Activated CD4-positive, alpha-beta T cell treated with anti-CD3 and anti-CD28 coated beads, Interleukin-2, amount 10 ng/mL, durations not matched to agents 24 days and 14 days (primary cell): ENCODE measurements at places on chromosomes 16 and 17.
A peak's percentile ranks its signal among the peaks of the same experiment; 100 is the strongest.

DNA sequence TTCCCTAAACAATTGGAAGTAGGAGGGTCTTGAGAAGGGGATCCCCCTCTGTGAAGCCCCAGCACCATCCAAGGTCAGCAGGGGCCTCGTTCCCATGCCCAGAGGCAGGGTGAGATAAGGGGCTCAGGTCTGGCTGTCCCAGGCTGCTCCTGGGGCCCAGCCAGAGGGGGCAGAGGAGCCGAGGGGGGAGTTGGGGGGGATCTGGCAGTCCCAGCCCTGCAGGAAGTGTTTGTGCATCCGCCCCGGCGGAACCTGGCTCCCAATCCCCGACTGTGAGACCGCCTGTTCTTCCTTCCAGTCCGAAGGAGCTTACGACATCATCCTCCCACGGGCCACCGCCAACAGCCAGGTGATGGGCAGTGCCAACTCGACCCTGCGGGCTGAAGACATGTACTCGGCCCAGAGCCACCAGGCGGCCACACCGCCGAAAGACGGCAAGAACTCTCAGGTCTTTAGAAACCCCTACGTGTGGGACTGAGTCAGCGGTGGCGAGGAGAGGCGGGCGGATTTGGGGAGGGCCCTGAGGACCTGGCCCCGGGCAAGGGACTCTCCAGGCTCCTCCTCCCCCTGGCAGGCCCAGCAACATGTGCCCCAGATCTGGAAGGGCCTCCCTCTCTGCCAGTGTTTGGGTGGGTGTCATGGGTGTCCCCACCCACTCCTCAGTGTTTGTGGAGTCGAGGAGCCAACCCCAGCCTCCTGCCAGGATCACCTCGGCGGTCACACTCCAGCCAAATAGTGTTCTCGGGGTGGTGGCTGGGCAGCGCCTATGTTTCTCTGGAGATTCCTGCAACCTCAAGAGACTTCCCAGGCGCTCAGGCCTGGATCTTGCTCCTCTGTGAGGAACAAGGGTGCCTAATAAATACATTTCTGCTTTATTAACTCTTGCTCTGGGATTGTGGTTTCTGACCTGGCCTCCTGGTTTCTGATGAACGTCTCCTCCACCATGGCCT lies 14.9 kb downstream of the GPRC5C start:
- DNase-seq: peak; percentile 55

GRCh38 chr16:28001184-28001583 lies 62.3 kb downstream of the GSG1L start:
- DNase-seq: no peak

DNA sequence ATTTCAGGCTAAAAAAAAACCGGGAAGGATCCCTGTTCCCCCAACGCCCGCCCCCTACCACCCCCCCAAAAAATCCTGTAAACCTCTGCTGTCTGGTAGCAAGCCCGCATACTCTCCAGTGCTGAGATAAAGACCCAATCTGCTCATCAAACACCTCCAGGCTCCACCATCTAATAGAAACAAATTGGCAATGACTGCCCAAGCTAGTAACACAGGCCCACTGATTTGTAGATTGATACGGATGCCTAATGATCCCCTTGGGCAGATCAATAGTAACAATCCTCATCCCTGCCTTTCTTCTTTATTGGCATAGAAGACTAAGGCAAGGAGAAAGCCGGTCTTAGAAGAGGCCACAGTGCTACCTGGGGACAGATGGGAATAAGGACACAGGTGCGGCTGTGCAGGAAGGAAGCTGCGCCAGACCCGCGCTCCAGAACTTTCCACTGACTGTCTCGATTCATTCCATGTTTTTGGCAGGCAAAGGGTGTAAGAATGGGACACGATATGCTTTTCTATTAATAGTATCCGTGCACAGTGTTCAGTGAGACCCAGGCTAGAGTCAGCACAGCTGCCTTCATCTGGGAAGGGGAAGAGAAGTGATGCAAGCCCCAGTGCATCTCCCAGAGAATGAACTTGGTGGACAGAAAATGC lies 407.6 kb upstream of the PSMD7 start:
- DNase-seq: no peak

- DNase-seq: no peak
Measured at GRCh38 chr16:78871241-78871640, 729.3 kb downstream of the MAF start.
